Hypothalamus (tissue), 51 donors: ENCODE measurements at places on chromosomes 2 and 18.

- DNase-seq = no peak
These were observed 214.9 kb upstream of the SPRED2 start for GRCh38 chr2:65647249-65647842.

DNA sequence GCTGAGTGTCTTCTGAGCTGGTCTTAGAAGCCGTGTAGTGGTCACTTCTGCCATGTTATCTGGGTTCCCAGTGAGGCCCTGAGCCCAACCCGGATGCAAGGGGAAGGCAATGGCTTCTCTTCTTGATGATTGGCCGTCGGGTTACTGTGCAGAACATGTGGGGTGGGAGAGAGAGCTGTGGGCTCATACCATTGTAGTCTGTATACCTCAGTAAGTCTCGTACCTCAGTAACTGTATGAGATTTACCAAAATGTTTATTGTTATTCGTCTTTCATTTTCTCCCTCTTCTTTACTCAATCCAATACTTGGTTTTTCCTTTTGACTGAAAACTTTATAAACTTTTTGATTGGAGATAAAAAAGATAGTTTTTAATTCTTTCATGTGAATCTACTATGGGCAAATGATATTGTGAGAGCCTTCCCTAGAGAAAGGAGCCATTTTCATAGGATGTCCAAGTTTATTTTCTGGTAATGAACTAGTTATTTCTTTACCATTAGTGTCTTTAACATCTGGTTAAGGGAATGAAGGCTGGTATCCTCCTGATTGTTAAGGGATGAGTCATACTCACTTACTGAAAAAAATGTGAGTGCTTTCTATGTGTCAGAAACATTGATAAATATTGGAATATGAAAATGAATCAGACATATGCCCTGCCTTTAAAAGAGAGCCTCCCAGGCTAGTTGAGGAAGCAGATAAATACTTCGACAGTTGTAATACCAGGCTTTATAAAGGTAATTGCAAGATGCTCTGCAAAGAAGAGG lies 129.9 kb downstream of the PRPF40A start:
- DNase-seq = no peak

- DNase-seq = no peak
These were observed 55.0 kb downstream of the PMAIP1 start for GRCh38 chr18:59954755-59955156.

GRCh38 chr18:51622702-51623101 lies 425.2 kb upstream of the MEX3C start:
- DNase-seq = no peak

DNA sequence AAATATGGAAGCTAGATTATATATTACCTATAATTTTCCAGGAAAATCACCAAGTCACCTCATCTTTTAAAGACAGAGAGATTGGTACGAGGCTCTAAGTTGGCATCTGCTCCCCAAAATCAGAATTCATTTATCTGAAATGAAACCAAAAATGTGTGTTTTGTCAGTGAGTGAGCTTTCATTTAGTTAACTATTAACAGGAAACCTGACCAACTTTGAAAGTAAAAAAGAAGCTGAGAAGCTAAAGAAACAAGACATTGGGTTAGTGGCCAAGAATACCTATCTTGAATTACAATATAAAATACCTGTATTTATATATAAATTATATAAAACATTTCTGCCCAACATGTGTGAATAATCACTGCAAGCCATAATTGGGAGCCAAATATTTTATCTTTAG lies 1.9 kb downstream of the MPPE1 start:
- no peak for DNase-seq

DNA sequence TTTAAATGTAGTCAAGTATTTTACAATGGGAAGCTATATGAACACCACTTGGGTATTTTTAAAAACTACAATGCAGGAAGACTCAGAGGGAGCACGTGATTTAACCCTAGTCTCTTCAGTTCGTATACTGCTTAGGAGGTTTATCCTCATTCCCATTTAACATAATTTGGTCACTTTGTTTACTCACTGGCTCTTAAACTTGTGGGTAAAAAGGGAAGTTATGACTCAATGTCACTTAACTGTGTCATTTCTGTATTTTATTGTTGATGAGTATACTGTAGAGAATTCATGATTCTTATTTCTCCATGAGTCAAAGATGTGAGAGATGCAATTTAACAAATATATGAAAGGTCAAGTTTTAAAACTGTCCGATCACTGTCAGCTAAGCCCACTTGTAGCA lies 48.2 kb downstream of the SLC66A3 start:
- DNase-seq = no peak
